ENCODE measurements at places on chromosomes 11 and 22. TPM values are rescaled to one million over a fixed set of nuclear protein-coding genes. Genes with fewer than 3 reads are reported as not detected.

DNA sequence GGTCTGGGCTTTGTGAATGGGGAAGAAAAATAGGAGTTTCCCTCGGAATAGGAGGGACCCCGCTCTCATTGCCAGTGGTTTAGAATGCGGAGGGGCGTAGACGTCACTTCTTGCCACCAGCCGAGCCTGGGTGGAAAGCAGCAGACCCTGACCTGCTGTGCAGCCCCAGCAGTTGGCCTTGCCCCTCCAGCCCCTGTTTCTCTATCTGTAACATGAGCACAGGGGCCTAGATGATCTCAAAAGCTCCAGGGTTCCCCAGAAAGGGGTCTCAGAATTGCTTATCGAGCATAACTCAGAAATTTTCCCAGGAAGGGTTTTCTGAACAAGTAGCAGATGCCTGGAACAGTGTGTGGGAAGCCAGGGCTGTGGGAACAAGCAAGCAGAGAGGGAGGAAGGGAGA lies 43.9 kb downstream of the C11orf91 start:
- no peak for DNase-seq

- no peak for DNase-seq
Measured at GRCh38 chr11:69180226-69180625, 24.5 kb downstream of the SMIM38 start.

Gene OR56A1
- total RNA-seq = not detected

DNA sequence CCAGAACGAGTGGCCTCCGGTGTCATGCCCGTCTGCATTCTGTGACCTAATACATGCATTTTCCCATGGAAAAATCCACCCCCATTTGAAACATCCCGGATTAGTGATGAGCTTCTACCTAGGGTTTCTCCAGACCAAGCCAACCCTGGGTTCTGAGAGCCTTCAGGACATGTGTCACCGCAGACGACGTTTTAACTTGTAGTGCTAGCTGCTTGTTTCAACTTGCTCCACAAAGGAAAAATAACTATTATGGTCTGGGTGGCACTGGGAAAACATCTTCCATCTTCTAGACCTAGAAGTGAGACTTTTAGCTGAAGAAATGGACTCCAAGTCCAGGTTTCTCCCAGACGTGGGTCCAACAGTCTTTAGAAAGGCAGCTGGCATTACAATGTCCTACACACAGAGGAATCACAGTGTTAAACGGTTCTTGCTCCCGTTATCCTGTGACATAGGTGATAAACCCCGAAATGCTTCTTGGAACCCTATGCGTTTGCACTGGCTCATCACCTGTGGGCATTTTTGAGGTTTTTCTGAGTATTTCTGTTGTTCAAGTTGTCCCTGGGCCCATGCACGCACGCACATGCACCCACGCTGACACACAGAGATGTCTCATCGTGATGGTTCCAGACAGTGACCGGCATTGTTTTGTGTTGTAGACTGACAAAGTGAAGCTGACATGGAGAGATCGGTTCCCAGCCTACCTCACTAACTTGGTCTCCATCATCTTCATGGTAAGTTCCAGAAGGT lies 46.6 kb upstream of the FADD start:
- no peak for DNase-seq

- DNase-seq = peak; percentile 50
Measured at GRCh38 chr11:2139621-2140337, 590 bp upstream of the IGF2 start.

- peak; percentile 77 for DNase-seq
Measured at GRCh38 chr11:93528252-93528651, 14.9 kb downstream of the SMCO4 start.

DNA sequence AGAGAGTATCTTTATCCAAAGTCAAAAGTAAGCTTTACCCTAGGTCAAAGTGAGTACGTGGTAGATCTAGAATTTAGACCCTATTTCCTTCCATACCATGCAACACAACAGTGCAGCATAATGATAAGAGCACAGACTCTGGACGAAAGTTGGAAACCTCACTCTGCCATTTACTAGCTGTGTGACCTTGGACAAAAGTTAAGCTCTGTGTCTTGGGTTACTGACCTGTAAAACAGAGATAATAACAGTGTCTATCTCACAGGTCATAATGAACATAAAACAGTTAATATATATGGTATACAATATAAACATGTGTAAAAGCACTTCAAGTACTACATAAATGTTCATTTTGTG lies 13.6 kb upstream of the CHRNA10 start:
- no peak for DNase-seq

Gene ANGPTL5
- 0.15 TPM for total RNA-seq

Gene CENPM
- 1.5 TPM for total RNA-seq

- DNase-seq = no peak
Measured at GRCh38 chr22:44669561-44669976, 32.4 kb upstream of the PRR5 start.

- no peak for DNase-seq
Measured at GRCh38 chr11:47395223-47396048, 13.0 kb upstream of the SLC39A13 start.

Gene PATE1
- not detected for total RNA-seq

DNA sequence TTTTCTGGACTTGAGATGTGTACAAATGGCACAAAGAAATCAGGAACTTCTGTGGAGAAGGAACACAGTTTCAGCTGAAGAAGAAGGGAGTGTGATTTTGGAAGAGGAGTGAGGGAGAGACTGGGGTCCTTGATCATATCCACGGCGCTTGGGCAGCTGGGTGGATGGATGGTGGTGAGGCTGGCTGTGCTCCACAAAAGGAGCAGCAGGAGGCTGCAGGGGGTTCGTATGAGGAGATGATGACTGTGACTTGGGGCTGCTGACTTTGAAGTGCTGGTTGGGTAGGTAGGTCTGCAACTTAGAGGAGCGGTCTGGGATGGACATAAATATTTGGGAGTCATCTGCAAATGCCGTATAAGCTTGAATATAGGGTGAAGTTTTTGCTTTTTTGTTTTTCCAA lies 1.3 kb upstream of the DCHS1 start:
- no peak for DNase-seq

Gene ABTB2
- 21.5 TPM for total RNA-seq

DNA sequence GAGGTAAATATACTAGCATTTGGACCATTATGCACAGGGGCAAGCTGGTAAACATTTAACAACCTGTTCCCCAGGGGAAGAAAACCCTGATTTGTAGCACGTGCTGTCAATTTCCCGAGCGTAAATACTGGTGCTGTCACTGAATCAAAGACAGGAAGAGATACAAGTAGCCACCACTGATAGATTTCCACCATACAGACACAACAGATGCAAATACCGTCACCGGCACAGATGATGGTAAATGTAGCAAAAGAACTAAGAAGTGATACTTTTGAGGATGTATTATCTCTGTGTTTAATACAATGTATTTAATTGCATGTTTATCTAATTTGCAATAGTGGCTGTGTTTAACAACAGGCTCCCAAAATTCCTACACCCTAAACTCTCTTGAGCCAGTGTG lies 39.6 kb downstream of the SHISAL1 start:
- DNase-seq = no peak

Gene FUT4
- total RNA-seq = 2.2 TPM

GRCh38 chr11:95434489-95435057 lies 203.6 kb upstream of the SESN3 start:
- DNase-seq = no peak

DNA sequence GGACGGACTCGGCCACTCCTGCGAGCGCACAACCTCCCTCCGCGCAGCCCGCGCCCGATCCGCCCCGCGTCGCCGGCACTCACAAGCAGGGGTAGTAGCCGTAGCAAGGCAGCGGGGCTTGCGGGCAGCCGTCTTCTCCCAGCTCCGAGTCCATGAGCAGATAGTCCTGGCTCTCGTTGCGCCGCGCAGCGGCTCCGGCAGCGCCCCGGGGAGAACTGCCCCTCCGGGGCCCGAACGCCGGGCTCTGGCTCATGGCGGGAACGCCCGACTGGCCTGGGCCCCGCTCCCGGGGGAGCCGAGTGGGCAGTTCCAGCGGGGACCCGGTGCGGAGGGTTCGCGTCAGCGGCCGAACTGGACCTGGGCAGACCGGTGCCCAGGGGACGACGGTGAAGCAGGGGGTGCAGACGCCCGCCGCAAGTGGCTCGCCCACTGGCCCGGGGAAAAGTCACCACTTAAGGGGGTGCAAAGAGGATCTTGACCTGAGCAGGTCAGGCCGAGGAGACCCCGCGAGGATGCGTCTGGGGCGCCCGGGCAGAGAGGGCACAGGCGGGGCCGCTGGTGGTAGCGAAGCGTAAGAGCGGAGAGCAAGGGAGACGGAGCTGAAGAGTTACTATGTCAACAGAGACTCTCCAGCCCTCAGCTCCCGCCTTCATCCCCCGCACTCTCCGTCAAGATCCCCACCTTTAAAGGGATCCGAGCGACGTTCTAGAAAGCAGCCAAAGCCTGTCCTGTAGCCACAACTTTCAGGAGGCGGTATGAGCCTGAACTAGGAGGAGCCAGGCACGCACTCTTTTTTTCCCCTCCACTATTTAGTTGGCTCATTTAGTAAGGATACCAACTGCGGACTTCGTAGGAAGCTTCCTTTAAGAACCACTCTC lies at the start of gene TRPC6:
Gene TRPC6, minus strand, starts transcription at position 757 of the 878 bp plus-strand sequence. Its CDS starts 504 bp downstream, at position 253.
- DNase-seq = no peak

Data from psoas muscle (tissue), 8 donors.